NCI-H345 (cell line): ENCODE measurements at places on chromosomes 7 and 10.
A peak's percentile ranks its signal among the peaks of the same experiment; 100 is the strongest.

DNA sequence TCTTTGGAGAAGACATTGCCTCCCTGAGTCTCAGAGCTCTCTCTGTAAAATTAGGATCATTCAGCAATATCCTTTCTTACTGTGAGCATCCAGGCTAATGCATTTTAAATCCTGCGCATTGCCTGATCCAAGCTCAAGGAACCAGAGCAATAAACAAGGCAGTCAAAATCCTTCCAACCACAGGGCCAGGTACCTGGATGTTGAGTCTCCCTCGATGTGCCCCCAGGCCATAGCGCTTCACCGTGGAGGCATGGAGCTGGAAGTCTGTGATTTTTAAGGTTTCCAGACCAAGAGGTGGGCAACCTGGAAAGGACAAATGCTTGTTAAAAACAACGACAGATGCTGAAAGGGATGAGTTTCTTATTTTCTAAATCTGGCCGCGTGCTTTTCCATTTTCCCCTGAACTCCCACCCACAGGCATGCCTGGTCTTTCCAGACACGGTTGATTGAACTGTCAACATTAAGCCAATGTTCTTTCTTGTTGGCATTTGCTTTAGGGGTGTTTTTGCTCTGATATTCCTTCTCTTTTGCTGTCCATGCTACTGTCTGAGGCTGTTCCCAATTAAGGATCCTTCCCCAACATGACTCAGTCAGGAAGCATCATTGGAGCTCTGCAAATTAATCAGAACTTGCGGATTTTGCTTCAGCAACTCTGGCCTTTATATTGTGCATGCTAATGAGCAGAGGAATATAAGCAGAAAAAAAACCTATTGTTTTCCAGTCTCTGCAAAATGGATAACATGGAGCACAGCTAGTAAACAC is 29.0 kb downstream of the CPXM2 start:
- DNase-seq, result no peak

GRCh38 chr10:43093423-43094076 is 16.7 kb downstream of the RET start:
- peak; percentile 64 for DNase-seq

GRCh38 chr7:90705391-90706071 is 109.4 kb downstream of the CDK14 start:
- no peak for DNase-seq

- no peak for DNase-seq
Measured at GRCh38 chr10:94358480-94358879, 4.3 kb downstream of the NOC3L start.

DNA sequence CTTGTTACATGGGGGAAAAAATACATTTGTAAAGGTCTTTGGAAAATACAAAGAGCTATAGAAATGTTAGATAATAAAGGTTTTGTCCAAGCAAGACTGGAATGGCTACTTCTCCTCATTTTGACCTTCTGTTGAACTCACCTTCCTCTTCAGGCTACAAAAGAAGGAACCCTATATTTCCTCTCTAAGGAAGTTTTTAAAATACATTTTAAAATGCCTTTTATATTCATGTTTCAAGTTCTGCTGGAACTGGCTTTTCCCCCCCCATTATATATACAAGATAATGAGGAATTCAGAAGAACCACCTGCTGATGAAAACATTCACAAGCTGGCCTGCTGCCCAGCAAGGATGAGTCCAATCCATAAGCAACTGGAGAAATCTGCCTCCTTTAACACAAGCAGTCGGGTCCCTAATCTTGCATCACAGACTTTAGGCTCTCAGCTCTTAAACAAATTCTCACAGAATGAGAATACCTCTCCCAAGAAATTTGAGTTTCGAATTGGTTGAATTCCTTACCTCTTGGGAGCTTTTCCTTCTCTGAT is 44.6 kb downstream of the MTERF1 start:
- DNase-seq, result peak; percentile 47
